ENCODE measurements at places on chromosomes 1 and 21.
A peak's percentile ranks its signal among the peaks of the same experiment; 100 is the strongest.

DNA sequence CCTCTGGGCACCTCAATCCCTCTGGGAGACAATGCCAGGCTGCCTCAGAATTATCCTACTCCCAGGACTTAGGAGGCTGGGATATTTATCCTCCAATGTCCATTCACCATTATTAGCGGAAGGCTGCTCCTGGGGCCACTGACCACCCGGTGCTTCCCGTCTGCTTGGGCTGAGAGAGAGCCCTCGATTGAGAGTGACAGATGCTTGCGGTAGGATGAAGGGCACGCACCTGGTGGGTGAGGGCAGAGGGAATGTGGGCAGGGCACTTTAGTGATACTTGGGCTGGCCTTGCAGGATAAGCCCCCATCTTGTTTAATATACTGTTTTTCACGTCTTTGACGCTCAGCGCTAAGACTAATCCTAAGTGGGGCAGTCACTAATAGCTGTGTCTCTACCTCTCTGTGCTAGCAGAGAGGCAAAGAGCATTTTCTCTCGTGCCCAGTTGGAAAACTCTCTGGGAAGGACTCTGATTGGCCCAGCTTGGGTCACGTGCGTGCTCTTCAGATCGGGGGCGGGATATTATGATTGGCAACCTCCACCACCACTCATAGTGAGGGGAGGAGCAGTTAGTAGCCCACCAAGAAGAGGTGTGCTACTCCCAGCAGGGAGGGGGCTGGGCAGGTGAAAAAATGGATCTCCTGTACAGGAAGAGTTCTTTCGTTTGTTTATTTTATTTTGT, 10.6 kb upstream of the PARS2 start:
- peak; percentile 63 for DNase-seq

DNA sequence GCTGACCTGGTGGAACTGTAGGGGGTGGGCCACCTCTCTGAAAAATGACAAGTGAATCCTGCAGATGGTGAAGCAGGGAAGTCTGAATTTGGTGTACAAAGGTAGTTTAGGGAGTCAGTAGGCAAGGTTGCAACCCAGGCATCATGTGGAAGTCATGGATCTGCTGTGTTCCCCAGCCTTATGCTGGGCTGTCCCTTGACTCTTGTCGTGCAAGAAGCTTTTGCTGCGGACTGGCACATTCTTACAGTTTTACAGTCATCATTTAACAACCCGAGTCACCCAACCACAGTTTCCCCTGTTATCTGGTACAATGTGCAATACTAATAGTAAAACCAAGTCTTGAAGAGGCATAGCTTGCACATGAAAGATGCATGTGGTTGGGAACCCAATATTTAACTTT, 13.2 kb downstream of the RHOU start:
- DNase-seq = no peak

- no peak for DNase-seq
Measured at GRCh38 chr1:30988045-30988444, 77.5 kb downstream of the PUM1 start.

DNA sequence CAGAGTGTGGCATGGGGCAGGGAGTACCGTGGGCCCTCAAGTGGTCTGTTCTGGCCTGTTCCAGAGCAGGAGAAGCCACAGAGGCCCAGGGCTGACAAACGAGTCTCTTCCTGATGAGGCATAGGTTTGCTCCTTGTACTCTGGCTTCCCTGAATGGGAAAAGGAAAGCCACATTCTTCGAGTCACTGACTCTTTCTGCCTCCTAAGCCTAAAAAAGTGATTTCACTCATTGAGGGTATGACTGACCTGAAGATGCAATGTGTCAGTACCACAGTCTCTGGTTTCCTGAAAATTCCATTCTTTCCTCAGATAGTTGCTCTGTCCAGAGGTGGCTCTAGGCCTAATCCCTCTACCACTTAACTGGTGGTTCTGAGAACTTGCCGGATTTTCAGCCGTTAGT, 92.3 kb downstream of the KCNN3 start:
- DNase-seq = no peak

GRCh38 chr1:213284626-213285025, 233.6 kb downstream of the RPS6KC1 start:
- no peak for DNase-seq

- no peak for DNase-seq
Measured at GRCh38 chr1:220325306-220325995, 53.2 kb upstream of the RAB3GAP2 start.

DNA sequence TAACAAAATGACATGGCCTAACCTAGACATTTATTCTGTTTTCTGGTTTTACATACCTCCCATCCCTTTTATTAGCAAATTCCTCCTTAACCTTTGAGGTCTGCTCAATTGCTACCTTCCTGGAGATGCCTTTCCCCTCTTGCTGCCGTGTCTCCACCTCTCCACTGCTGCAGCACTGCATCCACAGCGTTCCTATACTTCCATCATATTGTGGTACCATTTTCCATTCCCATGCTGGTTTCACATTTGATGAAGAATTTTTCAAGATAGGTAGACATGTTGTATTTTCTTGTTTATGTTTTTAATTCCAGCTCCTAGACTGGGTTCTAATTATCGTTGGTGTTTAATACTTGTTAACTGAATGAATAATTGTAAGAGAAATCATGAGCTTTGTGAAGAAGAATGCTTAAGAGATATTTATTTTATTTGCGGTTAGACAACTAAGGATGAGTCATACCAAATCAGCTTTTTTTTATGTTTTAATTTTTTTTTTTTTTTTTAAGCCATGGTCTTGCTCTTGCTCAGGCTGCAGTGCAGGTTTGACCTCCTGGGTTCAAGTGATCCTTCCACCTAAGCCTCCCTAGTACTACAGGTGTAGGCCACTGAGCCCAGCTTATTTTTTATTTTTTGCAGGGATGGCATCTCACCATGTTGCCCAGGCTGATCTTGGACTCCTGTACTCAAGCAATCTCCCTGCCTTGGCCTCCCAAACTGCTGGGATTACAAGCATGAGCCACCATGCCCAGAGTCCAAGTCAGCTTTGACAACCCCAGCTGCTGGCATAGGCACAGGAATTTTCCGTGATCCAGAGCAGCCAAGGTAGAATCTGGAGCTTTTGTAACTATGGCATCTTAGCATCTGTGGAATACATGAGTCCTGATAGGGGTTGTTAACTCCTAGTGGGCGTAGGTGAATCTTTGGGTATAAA, 44.0 kb downstream of the ATP6V1G3 start:
- DNase-seq = no peak

GRCh38 chr21:21109736-21110135, 111.5 kb downstream of the NCAM2 start:
- DNase-seq = no peak

DNA sequence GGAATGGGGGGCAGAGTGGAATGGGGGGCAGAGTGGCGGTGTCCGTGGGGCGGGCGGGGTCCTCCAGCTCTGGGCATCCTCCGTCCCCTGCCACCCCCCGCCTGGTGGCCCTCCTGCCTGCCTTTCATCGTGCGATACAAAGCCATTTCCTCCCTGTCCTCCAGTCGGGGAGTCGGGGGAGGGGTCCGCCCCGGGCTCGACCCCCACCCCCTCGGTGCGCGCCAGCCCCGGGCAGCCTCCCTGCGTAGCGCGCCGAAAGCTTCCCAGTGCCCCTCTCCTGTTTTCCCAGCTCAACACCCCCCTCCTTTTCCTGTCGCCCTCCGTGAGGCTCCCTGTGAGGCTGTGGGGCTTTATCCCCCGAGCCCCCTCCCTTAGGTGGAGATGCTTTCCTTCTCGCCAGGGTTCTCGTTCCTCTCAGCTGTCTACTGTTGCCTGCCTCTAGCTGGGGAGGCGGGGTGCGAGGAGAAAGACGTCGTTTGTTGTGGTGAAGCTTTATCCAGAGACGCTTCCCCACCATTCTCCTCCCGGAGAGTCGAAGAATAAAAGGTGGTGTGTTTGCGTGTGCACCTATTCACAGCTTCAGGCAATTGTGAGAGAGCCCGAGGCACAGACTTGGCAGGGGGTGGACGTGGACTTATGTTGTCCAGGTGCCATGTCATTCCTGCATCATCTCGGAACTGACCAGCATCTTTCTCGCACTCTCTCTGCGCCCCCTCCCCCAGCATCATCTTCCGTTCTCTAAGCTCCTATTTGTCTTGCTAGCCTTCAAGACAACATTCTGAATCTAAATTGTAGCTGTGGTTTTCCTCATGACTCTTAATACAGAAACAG, 848 bp downstream of the DNM3 start:
- DNase-seq = peak; percentile 47

DNA sequence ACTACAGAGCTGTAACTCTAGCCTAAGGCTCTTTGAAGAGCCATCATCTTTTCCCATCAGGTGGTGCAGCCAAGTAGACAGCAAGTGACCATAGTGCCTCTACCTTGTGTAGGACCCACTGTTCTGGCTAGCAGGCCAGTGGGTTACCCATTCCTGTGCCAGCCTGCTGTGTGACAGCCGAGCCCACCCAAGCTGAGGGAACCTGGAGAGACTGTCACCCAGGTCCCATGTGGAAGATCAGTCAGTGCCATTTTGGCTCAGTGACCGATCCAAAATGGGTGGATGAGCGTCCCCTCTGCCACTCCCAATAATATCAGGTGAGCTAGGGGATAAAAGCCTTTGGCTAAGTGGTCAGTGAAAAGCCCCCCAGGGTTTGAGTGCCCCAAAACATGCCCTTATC, 417.9 kb downstream of the MATN1 start:
- DNase-seq = no peak

- no peak for DNase-seq
Measured at GRCh38 chr1:156836041-156836654, 19.5 kb upstream of the SH2D2A start.

DNA sequence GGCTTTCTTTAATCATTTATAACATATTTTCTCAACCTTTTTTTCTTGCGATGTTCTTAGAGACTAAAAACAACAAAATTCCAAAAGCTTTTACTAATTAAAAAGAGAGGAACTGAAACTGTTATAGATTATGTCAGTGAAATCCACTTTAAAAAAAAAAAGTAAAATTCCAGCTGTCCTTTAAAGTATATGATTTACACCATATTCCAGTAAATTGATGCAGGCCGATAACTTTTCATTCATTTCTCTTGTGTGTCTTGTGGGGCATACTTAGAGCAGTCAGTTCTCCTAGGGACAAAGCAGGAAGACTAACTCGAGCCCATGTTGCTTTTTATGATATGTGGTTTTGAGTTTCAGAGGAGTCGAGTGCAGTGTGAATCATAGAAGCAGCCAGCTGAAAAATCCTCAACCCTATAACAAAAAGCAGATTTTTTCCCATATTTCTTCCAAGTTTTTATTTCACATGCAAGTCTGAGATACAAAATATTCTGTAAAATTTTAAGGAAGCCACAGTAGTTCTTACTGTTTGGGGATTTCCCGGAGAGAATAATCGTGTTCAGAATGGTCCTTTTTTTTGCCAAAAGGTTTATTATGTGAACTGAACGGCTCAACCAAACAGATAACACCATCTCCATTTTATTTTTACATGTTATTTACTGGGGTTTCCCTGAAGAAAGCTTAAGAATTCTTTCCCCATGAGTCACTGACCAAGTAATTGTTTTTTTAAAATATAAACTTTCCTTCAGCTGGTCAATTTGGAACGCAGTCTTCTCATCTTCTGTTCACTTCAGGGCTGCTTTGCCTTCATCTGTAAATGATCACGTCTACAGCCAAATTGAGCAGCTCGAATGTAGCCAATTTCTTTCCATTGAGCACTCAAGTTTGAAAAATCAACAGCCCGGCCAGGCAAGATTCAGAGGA, 77.0 kb upstream of the C1orf105 start:
- no peak for DNase-seq

- no peak for DNase-seq
Measured at GRCh38 chr1:190303501-190303900, 174.2 kb downstream of the BRINP3 start.
